ENCODE measurements at places on chromosomes 2 and 18.

- no peak for DNase-seq
Measured at GRCh38 chr2:160194946-160195345, 5.1 kb downstream of the ITGB6 start.

- DNase-seq = no peak
Measured at GRCh38 chr2:66561645-66562303, 126.8 kb downstream of the MEIS1 start.

- DNase-seq = no peak
Measured at GRCh38 chr2:23145460-23145859, 239.5 kb upstream of the KLHL29 start.

DNA sequence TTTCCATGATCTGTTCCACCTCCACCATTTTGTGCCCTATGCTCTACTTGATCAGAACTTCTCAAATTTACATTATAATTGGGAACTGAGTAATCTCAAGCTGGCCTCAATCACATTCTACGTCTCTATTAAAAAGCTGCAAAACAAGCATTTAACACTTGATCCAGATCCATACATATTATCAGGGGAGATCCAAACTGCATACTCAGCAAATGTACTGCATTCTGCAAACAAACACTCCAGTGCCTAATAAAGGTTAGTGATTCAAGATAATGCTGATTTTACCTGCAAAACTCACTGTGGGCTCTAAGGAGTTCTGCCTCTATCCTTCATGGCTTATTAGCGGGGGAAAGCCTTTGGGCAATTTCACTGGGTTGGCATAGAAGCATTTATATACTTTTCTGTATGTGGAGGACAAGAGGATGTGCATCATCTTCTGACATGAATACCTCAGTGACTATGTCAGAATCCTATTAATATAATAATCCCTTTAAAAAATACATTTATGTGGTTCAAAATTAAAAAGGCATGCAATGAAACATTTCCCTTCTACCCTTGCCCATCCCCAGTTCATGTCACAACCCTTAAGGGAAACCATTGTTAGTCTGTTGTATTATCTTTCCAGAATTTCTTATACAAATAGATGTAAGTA is 40.2 kb downstream of the GALNT14 start:
- no peak for DNase-seq

- no peak for DNase-seq
Measured at GRCh38 chr2:235639428-235639773, 145.6 kb downstream of the AGAP1 start.

DNA sequence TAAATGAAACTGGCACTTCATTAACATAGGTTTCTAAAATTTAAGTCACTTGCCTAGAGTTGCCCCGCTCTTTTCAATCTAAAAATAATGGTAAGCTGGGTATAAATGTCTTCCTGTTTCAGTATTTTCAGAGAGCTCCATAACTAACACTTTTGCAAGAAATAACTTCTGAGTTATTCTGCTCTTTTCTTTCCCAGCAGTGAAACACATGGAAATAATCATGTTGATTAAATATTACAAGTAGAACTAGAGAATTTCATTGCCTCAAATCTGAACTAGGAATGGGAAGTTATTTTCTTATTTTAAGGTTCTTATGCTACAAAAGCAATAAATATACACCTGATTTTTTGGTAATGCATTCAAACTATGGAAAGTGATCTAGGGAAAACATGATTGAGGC is 257.4 kb downstream of the IKZF2 start:
- DNase-seq = no peak

GRCh38 chr2:75517547-75518230 is 43.0 kb downstream of the EVA1A start:
- no peak for DNase-seq

- DNase-seq = no peak
Measured at GRCh38 chr18:48821251-48821590, 129.5 kb downstream of the SMAD7 start.

DNA sequence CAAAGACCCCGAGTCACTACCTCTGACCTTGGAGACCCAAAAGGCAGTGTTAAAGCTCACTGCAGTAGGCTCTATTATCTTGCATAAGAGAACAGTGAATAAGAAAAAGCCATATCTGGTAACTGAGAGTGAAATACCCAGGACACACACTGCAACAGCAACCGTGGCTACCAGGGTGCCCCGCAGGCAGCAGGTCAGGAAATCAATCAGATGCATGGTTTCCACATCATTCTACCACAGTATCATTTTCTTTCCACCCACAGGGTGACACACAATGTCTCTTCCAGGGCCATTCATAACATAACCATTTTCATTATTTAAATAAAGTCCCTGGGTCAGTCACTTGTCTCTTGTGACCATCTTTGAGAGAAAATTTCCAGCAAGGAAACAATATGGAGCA is 131.3 kb downstream of the CCBE1 start:
- no peak for DNase-seq

DNA sequence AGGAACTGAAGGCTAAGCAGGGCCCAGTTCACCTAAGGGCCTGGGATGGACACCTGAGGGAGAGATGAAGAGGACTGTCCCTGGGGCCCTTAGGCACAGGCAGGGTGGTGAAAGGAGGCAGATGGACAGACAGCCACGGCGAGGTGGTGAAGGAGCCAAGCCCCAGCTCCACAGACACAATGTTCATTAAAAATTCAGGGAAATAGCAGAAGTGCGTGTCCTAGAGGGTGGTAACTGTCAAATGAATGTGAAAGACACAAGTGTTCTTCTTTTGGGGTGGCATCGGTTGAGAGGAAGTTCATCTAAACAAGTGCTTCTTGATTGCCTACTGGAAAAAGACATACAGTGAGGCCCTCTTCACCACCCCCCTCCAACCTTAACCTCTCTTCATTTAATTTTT is 76.2 kb upstream of the SIX2 start:
- DNase-seq = no peak

- DNase-seq = no peak
Measured at GRCh38 chr2:137369106-137369505, 595.2 kb upstream of the HNMT start.

- DNase-seq = no peak
Measured at GRCh38 chr18:52875725-52876124, 535.7 kb downstream of the DCC start.

DNA sequence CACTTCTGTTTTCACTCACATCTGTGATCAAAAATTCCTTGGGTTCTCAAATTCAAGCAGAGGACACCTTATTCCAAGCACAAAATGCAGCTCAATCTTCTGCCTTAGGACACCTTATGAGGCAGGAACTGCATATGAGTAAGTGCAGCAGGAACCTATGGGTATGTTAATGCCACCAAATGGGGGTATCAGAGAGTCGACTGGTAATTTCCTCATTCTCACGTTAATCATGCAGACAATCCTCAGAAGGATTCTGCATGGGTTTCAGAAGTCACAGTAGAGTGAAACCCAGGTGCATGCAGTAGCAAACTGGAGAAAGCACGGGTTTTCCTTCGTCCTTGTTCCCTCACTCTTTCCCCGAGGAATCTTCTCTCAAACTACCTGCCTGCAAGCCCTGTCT is 452.8 kb downstream of the CBLN2 start:
- no peak for DNase-seq

DNA sequence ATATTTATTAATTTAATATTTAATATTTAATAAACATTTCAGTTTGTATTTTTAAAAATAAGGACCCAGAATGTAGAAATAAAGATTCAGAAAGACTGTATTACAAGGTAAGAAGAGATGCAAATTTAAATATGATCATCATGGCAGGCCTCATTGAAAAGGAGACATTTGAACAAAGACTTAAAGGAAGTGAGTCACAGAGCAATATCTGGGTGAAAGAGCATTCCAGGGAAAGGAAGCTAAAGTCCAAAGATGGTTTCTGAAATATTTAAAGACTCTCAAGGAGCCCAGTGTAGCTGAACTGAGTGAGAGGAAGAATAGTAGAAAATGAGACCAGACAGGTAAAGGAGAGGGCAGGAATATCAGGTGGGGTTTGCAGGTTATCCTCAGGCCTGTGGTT is 5.9 kb downstream of the SCYGR4 start:
- no peak for DNase-seq

Measured in activated gamma-delta T cell (primary cell).